ENCODE measurements at places on chromosomes 6 and 20. TPM values are rescaled to one million over a fixed set of nuclear protein-coding genes. Genes with fewer than 3 reads are reported as not detected.

PM20D2 gene
- 14.2 TPM for total RNA-seq

DEF6 gene
- total RNA-seq, result not detected

BMP5 gene
- total RNA-seq, result not detected

FNDC11 gene
- total RNA-seq, result 0.21 TPM

PTCRA gene
- not detected for total RNA-seq

RIPPLY2 gene
- total RNA-seq, result 0.49 TPM

NKX2-2 gene
- not detected for total RNA-seq

WFDC10B gene
- not detected for total RNA-seq

PLAGL2 gene
- total RNA-seq, result 18.0 TPM

DYNLT2 gene
- 0.49 TPM for total RNA-seq

OXT gene
- total RNA-seq, result not detected

STK35 gene
- total RNA-seq, result 10.7 TPM

PRKN gene
- 0.24 TPM for total RNA-seq

BEND6 gene
- total RNA-seq, result 1.1 TPM
